Fibroblast of gingiva (primary cell): ENCODE measurements at places on chromosomes 11 and 22.

GRCh38 chr11:66728693-66729385 lies at the start of gene SPTBN2:
TSS of gene SPTBN2 (minus strand) at chr11:66729216. CDS start at chr11:66721240, 7,976 bp downstream.
- no peak for DNase-seq

GRCh38 chr22:17107547-17107810 lies 13.7 kb downstream of the TMEM121B start:
- DNase-seq, result no peak

- DNase-seq, result no peak
Observed at GRCh38 chr11:85406316-85406715, 220.8 kb downstream of the DLG2 start.

GRCh38 chr11:36010010-36010740 lies 66.3 kb downstream of the LDLRAD3 start:
- peak; percentile 65 for DNase-seq

DNA sequence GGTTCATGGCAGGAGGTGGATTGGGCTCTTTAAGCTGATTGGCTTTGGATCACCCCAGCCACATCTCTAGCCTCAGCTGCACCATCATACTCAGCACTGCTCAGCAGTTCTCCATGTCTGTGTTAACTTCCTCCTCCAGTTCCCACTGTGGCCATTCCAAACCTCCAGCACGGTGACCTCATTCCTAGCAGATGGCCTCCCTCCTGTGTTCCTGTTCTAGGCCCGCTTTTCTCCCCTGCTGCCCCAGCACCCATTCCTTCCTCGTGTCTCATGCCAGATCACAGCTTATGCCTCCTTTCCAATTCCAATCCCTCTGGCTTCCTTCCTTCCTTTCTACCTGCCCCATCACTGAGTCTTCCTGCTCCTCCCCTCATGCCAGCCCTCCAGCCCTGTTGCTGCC lies 96.1 kb downstream of the MICAL2 start:
- DNase-seq, result no peak

DNA sequence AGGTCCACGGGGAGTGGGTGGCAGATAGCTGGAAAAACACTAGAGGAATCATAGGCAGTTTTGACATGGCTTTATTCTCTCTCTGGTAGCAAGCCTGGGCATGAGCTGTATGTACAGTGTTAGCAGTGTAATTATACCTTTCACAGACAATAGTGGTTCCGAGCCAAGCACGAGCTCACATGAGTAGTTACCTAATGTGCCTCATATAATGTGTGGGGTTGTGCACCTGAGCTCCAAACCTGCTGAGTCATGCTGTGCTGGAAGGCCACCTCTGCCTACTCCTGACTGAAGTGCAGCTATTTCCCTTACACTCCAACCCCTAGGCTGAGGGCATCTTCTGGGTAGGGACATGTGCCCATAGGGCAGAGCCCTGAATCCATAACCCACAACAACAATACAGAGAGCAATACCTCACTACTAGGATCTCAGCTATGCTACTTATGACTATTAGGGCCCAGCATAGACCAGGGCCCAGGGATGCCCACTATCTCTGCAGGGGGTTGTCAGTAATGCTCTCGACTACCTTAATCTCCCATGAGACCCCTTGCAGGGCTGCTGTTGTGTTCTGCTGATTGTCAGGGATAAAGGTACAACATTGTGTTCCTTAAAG lies 432.1 kb downstream of the DYNC2H1 start:
- DNase-seq, result no peak

GRCh38 chr11:74770456-74770855 lies 21.8 kb downstream of the RNF169 start:
- DNase-seq, result no peak

GRCh38 chr11:32531528-32531927 lies 52.1 kb upstream of the EIF3M start:
- DNase-seq, result no peak

- no peak for DNase-seq
Observed at GRCh38 chr22:27273436-27273835, 528.1 kb downstream of the MN1 start.
